ENCODE measurements at places on chromosomes 7 and 10.

DNA sequence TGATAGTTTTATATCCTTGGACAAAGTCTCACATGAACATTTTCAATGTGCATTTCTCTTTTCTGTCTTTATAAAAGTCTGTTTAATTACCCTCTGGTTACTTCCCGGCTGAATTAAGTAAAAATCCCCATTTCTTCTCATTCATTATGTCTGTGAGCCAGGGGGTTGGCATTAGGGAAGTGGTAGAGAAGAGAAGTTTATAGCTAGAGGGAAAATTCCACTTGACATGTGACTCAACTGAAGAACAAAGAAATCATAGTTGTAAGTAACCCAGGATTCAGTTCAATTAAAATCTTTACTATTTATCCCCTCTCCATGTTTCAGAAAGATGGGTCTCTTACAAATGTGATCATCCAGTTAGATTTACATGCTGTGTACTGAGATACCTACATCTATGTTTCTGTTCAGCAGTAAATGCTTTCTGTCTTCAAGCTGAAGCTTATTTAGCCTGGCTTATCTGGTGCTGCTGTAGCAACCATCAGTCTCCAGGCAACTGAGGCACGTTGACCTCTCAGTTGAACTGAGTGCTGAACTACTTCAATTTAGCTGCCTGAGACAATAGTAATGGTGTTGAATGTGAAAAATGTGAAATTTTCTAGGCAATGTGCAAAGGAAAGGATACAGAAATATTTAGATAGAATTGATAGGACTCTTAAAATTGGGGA is 181.6 kb downstream of the MLLT10 start:
- no peak for DNase-seq

GRCh38 chr7:94052398-94053180 is 48.4 kb upstream of the BET1 start:
- no peak for DNase-seq

DNA sequence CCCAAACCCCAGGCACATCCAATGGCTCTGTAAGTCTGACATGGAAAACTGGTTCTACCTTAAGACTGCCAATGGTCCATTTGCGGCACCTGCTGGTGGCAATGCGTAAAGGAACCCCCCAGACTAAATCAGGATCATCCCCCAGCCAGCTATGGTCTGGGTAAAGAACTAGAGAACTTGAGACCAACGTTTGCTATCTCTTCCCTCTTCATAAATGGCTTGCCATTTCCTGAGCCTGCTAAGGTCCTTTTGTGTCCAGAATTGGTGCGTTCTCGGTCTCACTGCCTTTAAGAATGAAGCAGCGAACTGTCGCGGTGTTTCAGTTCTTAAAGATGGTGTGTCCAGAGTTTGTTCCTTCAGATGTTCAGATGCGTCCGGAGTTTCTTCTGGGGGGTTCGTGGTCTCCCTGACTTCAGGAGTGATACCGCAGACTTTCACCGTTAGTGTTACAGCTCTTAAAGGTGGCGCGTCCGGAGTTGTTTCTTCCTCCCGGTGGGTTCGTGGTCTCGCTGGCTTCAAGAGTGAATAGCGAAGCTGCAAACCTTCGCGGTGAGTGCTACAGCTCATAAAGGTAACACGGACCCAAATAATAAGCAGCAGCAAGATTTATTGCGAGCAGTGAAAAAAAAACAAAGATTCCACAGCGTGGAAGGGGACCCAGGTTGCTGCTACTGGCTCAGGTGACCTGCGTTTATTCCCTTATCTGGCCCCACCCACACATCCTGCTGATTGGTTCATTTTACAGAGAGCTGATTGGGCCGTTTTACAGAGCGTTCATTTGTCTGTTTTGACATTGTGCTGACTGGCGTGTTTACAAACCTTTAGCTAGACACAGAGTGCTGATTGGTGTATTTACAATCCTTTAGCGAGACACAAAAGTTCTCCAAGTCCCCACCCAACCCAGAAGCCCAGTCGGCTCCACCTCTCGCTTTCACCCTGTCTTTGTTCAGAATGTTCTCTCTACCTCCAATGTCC is 95.4 kb downstream of the ELMO1 start:
- no peak for DNase-seq

- peak; percentile 61 for DNase-seq
Measured at GRCh38 chr10:91034494-91035159, 113.7 kb upstream of the ANKRD1 start.

GRCh38 chr7:96636979-96637378 is 72.7 kb downstream of the SEM1 start:
- DNase-seq, result no peak

- DNase-seq, result no peak
Measured at GRCh38 chr10:92103376-92104090, 180.0 kb downstream of the BTAF1 start.

DNA sequence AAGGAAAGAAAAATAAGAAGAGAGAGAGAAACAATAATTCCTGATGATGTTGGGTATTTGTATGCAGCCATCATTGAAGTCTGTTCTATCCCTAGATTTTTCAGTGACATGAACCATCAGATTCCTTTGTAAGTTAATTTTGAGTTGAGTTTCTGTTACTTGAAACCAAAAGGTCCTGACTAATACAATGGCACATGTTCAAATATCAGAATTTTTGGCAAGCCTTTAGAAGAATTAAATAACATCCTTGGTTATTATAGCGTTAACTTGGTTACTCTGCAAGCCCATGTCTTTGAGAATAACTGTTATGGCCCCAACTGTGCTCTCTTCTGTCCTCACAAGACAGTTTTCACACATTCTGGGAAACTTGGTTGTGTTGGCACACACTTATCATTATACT is 66.5 kb downstream of the SYPL1 start:
- no peak for DNase-seq

DNA sequence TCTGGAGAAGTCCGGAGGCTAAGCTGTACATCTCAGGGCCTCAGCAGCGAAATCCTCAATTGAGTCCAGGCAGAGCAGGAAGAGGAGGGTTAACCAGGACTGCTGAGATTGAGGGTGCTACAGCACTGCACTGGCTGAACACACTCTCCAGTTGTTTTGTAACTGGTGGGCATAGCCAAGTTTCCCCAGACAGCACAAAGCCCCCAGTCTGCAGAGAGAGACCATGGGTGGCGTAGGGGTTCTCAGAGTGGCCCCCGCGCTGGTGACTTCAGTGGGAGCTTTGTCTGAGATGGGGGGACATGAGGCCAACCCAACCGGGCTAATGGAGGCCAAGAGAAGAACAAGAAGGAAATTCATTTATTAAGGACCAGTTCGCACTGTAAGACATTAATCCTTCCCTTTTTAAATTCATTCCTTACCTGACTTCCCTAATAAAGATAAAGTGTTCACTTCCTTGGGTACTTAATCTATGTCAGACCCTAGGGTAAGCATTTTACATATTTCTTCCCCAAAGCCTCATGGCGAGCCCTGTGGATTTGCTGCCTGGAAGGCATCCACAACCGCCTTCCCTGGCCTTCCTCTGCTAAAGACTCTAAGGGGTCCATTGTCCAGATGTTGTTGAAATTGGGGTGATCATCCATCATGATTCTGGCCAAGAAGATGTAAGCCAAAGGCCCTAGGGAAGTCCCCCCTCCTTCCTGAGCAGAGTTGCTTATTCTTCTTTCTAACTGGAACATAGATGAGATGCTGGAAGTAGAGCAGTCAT is 121.4 kb upstream of the CHST15 start:
- DNase-seq, result no peak

- no peak for DNase-seq
Measured at GRCh38 chr7:27214239-27214950, 14.5 kb upstream of the HOXA13 start.

DNA sequence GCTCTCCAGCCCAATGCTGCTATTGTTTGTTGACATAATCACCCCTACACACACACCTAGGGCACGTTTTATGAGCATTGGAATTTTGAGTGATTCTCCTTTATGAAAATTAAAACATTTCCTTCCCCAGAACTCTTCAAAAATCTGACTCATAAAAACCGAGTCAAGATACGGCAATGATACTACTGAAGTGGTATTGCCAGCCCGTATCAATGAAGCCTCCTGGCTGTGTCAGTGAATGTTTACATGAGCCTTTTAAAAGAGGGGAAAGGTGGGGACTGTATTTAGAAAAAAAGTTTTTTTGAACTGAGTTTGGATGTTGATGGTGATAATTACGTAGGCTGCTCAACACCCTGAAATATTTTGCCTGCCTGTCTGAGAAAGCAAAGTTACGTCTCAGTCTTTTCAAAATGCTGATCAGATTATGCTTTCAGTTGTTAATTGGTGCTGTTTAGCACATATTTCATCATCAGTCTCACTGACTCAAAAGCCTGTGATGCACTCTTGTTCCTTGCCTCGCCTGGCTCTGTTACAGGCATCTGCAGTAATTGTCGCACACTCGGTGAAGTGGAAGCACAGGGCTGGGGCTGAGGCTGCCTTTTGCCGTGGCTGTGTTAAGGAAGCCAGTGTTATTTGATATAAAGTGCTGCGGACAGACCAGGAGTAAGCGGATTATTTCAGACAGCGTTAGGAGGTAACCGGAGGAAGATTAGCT is 157.4 kb upstream of the TCF7L2 start:
- DNase-seq, result peak; percentile 37

DNA sequence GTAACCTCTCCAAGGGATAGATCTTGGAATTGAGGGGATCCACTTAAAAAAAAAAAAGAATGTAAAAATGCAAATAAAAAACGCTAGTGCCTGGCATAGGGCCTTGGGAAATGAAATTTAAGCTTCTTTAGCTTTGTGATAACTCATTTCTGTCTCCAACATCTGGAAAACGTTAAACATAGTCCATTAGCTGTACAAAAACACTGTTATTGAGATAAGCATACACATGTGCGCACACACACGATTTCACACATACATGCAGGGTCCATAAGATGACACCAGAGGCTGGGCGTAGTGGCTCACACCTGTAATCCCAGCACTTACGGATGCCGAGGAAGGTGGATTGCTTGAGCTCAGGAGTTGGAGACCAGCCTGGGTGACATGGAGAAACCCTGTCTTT is 13.7 kb upstream of the CUL2 start:
- no peak for DNase-seq

GRCh38 chr10:29328983-29329382 is 40.1 kb downstream of the LYZL1 start:
- no peak for DNase-seq

DNA sequence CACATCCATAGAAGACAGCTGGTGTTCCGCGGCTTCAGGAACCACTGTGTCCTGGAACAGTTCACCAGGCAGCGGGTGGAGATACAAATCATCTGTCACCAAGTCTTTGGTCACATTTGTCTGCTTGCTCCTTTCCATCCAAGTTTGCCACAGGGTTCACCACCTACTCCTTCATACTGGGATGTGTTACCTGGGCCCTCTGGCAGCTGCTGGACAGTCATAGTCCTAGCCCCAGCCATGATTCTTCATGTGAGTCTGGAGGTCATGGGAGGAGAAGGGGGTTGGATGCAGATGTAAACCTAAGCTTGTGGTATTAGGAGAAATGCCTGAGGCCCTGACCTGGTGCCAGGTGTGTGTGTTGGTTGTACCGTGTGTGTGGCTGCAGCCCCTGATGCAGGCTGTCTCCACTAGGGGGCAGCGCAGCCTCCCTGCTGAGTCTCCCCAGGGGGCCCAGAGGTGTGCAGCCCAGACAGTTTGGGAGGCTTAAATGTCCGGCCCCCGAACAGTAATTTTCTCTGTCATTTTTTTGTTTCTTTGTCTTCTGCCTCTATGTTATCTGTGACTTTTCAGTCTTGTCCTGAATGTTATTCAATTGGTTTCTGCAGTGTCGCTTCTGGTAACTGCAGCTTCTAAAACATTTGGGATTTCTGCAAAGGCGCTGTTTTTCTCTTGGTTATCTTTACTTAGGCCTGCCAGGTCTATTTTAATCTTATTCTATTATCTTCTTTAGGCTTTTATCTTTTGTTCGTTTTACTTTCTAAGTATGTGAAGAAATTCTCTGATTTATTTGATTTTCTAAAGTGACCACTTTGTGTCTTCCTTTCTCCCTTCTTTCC is 14.8 kb downstream of the NPS start:
- no peak for DNase-seq

DNA sequence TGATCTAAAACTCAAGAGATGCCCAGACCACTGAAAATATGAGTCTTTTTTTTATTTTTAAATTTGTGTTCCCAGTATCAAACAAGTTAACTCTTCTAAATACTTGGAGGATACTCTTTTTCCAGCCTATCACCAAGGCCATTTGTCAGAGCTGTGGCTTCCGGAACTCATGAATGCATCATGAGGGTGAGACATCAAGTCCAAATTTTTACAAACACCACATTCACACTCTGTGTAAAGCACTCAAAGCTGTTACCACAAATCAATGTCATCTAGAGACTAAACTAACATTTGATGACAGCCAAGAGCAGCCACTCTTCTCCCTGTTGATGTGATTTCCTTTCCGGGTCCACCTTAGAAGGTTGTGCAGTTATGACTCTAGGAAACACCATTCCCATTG is 43.8 kb upstream of the ARID5B start:
- DNase-seq, result no peak

DNA sequence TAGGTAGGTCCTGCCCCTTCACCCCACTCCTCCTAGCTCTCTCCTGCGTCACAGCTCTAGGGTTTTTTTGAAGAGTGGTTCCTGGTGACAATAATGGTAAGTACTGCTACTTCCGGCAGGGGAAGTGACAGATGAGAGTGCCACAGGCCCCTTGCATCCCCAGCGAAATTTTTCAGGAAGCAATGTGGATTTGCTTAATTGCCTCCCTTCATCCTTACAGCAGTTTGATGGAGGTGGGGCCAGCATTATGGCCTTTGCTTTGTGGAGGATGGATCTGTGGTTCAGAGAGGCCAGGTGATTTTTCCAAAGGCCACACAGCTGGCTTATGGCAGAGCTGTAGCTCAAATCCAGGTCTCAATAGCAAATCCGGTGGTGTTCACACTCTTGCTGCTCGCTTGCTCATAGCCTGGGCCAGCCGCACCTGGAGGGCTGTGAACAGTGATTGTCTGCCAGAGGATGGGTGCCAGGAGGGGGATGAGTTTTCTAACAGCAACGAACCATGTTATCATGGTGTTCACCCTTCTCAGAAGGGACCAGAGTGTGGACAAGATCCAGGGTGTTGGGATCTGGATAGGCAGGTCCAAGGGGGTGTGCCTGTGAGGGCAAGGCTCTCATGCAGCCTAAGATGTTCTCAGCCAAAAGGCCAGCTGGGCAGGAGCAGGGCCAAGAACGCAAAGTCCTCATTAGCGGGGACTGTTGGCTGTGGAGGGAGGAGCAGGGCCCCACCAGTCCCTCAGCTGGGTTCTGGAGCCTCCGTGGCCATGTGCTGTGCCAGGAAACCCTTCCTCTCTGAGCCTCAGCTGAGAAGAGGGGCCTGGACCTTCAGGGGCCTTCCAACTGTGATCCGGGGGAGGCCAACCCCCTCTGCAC is 89.0 kb downstream of the EMX2 start:
- peak; percentile 42 for DNase-seq

Measured in globus pallidus (tissue), 1 donor.